CD4-positive, alpha-beta T cell treated with Interleukin-10 for 1 hour (primary cell): ENCODE measurements at places on chromosomes 5 and 9.

GRCh38 chr9:126799034-126799433, 5.8 kb upstream of the ZBTB43 start:
- DNase-seq: no peak

GRCh38 chr5:133514456-133514855, 97.9 kb downstream of the FSTL4 start:
- DNase-seq: no peak

DNA sequence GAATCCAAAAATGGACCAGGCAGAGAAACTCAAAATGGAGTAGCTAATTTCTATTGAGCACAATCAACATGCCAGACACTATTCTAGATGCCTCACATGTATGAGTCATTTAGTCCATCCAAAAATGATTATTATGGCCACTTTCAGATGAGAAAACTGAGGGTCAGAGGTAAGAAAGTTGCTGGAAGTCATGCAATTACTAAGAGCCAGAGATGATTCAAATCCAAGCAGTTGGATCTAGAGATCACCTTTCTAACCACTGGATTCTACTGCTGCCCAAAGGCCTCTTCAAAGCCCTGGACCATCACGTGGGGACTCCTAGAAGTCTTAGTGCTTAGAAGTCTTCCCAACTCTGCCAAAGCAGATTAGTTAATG, 51.8 kb upstream of the HMHB1 start:
- DNase-seq: no peak

- DNase-seq: no peak
These were observed 36.3 kb upstream of the SMIM23 start for GRCh38 chr5:171749365-171749764.

GRCh38 chr5:73841641-73842040, 215.6 kb downstream of the ARHGEF28 start:
- DNase-seq: no peak

- no peak for DNase-seq
These were observed 205.7 kb upstream of the SGCD start for GRCh38 chr5:156121234-156121633.

GRCh38 chr5:81180780-81181460, 52.2 kb upstream of the CKMT2 start:
- no peak for DNase-seq

DNA sequence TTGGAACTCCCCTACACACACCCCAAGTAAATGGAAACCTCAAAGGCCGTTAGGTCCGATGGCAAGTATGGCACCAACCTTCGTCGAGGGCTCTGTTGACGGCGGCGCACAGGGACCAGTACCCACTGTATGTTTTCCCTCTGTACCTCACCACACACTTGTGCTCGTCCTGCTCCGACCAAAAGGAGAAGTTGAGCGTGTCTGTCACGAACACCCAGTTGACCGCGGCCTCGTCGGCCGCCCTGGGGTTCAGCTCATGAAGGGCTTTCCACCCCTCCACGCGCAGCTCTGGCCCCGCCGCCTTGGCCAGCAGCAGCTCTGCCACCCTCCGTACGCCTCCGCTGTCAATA, 24.0 kb downstream of the HNRNPK start:
- peak; percentile 29 for DNase-seq

DNA sequence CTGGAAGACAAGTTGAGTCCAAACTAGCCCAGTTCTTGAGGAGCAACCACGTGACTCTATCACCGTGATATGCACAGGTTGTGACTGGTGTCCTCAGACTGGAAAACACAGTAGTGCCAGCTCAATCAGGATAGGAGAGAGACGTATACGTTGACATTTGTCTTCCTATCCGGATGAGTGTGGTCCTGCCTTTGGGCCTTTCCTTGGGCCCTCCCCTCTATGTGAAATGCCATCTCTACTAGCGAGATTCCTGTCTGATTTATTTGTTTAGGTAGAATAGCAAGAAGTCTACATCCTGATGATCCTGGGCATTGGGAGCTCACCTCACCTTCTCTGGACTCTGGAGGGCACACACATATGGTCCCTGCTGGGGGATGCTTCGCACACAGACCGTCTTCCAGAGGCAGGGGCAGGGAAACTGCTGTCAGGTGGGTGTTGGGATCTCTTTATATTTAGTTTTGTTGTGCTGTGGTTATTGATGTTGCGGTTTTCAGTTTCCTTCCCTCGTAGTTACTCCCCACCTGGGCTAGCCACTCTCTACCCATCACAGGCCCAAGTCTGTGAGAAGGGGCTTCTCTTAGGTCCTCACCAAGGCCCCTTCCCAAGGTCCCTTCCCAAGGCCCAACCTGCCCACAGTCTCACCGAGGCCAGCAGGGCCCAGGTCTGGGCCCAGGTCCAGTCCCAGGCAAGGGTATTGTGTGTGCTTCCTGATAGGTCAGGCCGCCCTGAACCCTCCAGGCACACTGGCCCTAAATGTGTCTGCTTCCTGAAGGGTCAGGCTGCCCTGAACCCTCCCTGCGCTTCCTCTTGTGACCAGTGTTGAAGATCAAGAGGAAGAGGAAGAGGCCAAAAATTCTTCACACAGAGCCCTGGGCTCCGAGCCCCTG, 19.0 kb upstream of the SPINK4 start:
- no peak for DNase-seq

GRCh38 chr5:127399068-127399467, 108.5 kb downstream of the MEGF10 start:
- DNase-seq: no peak

DNA sequence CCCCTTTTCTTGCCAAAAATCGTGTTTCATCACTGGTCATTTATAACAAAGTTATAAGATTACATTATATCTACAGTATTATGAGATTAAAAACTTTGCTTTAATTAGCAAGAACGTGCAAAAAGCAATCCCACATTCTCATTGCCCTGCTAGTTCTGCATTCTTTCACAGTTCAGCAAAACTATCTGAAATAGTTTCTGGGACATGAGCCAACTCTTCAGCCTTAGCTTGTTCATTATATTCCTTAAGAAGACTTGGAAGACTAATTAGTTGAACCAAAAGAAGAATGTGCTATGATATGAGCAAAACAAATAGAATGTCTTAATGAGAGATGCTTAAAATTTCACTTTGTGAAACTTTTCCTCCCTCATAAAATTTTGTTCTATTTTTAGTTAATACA, 76.7 kb downstream of the ITGA1 start:
- no peak for DNase-seq

- no peak for DNase-seq
These were observed 429.5 kb downstream of the TLE1 start for GRCh38 chr9:81259896-81260295.

GRCh38 chr5:171709930-171710329, 75.7 kb upstream of the SMIM23 start:
- DNase-seq: no peak
